ENCODE measurements at places on chromosomes 5 and 9. TPM values are rescaled to one million over a fixed set of nuclear protein-coding genes. Genes with fewer than 3 reads are reported as not detected.

DNA sequence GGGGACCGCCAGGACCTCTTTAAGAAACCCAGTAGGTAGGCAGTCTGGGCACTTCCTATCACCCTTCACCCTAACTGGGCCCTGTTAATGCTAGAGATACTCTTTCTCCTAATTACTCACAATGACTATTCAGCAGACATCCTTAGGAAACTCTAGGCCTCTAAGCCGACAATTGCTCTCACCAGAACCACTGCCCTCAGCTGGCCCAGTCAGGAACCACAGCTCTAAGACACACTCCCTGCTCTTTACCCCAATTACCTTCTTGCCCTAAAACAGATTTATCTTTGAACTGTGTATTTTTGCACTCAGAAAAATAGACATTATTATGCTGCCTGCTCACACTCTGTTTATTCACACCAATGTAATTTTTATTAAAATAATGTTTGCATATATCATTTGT lies 432.6 kb upstream of the SLC30A5 start:
- DNase-seq: peak; percentile 45
- H3K36me3 ChIP-seq: peaks cover 4% of the 10 kb centered on the region
- H3K27ac ChIP-seq: no peak overlapping the region
- H3K27me3 ChIP-seq: no peaks in the 10 kb centered on the region
- H3K4me1 ChIP-seq: peaks cover 16% of the 10 kb centered on the region

The SUSD3 gene
- not detected for total RNA-seq

GRCh38 chr5:1139331-1140170 lies 27.7 kb upstream of the SLC12A7 start:
- H3K36me3 ChIP-seq: no peaks in the 10 kb centered on the region
- H3K27me3 ChIP-seq: peaks cover 19% of the 10 kb centered on the region
- no peak overlapping the region for H3K4me3 ChIP-seq
- H3K4me1 ChIP-seq: no peaks in the 10 kb centered on the region

DNA sequence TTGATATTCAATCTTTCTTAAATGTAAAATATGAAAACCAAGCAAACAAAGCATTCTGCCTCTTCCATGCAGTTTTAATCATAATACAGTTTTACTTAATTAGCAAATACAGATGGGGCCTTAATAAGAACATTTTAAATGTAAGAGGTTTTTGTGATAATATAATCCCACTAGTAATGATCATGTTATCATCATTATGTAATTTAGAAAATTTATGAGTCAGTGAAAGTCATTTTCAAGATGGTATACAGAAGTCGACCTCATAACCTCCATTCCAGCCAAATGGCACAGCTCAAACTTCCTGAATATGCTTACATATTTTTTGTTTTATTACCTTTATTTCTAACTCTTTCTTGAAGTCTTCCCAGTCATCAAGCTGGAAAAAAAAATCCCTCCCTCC lies 102.2 kb upstream of the GNA14 start:
- no peak for DNase-seq
- H3K27me3 ChIP-seq: no peaks in the 10 kb centered on the region
- H3K4me3 ChIP-seq: no peak overlapping the region
- peaks cover 16% of the 10 kb centered on the region for H3K4me1 ChIP-seq
- H3K36me3 ChIP-seq: peaks cover 11% of the 10 kb centered on the region

The SELENOP gene
- total RNA-seq: 5.8 TPM

The OCLN gene
- 9.0 TPM for total RNA-seq

GRCh38 chr5:103894882-103895281 lies 332.3 kb upstream of the NUDT12 start:
- DNase-seq: no peak
- no peaks in the 10 kb centered on the region for H3K27me3 ChIP-seq
- no peaks in the 10 kb centered on the region for H3K4me1 ChIP-seq
- no peaks in the 10 kb centered on the region for H3K36me3 ChIP-seq

DNA sequence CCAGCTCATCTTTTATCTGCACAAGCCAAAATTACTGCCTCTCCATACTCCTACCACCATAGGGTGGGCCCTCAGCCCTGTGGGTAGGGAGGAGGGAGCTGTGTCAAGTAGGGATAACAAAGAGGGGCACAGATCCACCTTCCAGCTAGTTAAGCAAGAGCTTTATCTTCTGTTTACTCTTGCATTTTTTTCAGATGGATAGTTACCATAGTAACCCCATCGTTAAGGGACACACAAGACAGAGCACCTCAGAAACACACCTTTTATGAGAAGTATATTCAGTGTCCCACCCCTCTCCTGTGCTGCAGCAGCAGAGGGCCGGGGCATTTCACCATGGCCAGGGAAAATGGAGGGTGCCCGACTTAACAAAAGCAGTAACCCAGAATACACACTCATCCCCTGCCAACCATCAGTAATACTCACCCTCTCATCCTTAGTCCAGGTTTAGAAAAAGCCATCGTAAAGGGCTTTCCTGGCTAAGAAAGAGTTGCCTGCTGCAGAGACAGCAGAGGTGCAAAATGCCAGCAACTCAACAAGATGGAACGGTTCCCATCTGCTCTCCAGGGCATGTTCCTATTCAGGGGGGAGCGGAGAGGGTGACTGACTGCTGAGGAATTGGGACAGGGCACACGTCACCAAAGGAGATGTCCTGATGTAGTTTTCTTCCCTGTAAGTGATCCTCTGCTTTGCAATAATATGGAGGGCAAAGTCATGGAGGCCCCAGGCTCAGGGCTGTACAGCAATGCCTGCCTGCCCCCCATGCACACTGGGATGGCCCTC lies 25.1 kb downstream of the MACROH2A1 start:
- H3K27me3 ChIP-seq: no peaks in the 10 kb centered on the region
- DNase-seq: no peak
- H3K36me3 ChIP-seq: peaks cover 76% of the 10 kb centered on the region
- H3K4me3 ChIP-seq: no peak overlapping the region

Data from MCF 10A (cell line).